ENCODE measurements at places on chromosomes 12 and 14.

- no peak for DNase-seq
Observed at GRCh38 chr14:104767634-104767918, 14.6 kb downstream of the SIVA1 start.

GRCh38 chr14:50064993-50065392, 51.4 kb downstream of the VCPKMT start:
- no peak for DNase-seq

- DNase-seq, result no peak
Observed at GRCh38 chr14:34956931-34957330, 25.9 kb upstream of the SRP54 start.

GRCh38 chr12:124174451-124175348, 120.2 kb upstream of the RFLNA start:
- no peak for DNase-seq

DNA sequence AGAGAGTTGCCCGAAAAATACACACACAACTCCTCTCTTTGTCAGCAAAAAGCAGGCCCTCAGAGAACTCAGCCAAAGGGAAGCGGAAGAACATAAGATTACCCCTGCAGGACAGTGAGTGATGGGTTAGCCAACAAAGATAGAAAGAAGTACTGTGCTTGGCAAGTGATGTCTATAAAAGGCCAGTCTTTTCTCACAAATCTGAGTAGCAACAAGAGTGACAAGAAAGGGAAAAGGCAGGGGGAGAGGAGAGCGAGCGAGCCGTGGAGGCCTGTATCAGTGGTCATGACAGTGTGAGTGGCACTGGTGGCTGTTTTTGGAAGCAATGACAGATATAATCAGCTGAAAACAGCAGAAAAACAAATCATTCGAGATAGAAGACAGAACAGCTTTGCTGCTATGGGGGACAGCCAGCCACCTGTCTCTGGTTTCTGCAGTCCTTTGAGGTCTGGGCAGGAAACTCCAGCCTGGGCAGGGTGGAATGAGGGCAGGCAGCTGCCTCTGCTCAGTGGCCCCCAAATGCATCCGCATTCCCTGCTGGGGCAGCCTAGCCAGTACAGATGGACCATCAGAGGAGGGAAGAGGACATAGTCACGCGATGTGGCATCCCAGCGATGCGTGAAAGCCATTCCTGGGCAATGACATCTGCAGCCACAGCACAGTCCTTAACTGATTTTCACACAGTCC, 74.7 kb downstream of the TRIM9 start:
- DNase-seq, result no peak

DNA sequence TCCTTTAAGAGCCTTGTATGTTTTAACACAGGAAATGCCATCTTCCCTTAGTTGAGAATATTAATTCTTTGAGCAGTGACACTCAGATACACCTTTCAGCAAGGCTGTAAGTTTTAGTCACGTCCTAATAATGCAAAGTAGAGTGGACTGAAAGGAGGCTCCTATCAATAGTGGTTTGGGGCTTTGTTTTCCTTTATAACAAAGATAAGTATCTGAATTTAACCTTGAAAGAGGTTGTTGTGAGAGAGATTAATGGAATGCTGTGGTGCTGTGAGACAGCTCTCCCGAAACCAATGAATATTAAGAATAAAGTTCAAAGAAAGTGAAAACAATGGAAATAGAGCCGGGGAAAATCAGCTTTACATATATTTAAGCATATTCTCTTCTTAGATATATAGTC, 259.6 kb downstream of the ERC1 start:
- DNase-seq, result no peak

DNA sequence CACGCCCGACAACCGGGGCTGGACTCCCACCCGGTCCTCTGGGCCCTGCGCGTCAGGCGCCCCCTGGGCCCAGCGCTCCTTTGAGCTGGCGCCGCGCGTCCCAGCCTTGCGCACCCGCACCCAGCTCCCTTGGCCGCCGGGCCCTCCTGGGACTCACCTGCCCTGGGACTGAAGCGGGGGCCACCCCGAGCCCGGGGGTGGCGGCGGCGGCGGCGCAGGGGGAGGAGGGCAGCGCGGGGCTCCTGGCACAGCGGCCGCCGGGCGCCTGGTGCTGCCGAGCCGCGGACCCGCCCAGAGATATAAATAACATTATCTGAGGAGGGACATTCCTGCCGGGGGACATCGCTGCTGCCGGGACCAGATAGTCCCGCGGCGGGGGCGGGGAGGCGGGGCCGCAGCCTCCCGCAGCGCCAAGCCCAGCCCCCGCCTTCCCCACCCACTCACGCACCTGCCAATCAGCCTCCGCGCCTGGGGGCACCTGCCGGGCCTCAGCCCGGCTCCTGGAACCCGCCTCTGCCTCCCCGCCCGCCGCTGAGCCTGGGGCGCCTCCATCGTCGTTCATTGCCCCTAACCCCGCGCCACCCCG, at the start of gene SPTB:
Gene SPTB (minus strand): TSS at position 273 of the 586 bp plus-strand sequence. CDS start 56,813 bp downstream, outside the sequence.
- DNase-seq, result no peak

GRCh38 chr12:2345902-2346301, 293.1 kb downstream of the CACNA1C start:
- no peak for DNase-seq

GRCh38 chr12:87349681-87350080, 679.5 kb downstream of the C12orf50 start:
- DNase-seq, result no peak

- no peak for DNase-seq
Observed at GRCh38 chr12:47396902-47397663, 308.7 kb downstream of the RPAP3 start.

DNA sequence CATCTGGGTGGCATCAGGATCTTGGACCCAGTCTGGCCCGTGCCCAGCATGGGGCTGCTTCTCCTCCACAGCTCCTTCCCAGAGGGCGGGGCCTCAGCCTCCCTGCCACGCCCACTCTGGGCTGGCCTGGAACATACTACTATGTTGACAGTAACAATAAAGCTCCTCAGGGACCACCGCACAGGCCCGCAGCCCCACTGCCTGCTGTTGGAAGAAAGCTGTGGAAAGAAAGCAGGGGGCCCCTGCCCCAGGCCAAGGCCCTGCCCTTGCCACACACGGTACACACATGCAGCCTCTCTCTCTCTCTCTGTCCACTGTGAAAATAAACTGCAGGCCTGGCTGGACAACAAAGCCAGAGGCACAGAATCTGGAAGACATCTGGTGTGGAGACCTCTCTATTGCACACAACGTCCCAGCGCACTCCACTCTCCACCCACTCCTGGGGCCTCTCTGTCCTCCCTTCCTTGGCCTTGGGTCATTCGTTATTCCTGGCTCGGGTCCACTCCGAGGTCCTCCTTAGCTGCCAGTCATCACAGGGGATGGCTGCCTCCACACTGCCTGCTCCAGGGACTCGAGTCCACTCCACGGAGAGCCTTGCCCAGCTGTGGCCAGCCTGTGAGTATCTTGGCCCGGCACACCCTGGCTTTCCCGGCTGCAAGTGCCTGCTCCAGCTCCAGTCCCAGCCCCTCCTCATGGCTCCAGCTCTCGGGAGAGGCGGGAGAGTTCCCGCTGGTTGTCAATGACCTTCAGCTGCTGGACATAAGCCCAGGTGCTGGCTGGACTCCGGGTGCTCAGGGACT, 11.8 kb upstream of the ENDOU start:
- DNase-seq, result no peak

DNA sequence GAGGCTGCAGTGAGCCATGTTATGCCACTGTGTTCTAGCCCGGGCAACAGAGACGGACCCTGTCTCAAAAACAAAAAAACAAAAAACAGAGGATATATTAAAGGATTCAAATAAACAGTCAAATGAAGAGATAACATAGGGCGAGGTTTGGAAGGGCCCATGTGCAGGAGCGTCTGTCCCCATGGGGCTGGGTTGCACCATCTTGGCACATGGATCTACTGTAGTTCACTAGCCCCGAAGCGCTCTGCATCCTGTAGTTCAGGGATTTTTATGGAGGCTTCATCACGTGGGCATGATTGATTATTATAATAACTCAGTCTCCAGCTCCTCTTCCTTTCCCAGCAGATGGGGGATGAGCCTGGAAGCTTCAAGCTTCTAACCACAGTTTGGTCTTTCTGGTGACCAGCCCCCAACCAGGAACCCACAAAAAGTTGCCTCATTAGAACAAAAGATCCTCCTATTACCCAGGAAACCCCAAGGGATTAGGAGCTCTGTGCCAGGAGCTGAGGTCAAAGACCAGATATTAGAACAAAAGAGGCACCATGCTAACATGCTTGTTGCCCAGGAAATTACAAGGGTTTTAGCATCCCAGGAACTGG, 59.9 kb downstream of the HCAR2 start:
- no peak for DNase-seq

DNA sequence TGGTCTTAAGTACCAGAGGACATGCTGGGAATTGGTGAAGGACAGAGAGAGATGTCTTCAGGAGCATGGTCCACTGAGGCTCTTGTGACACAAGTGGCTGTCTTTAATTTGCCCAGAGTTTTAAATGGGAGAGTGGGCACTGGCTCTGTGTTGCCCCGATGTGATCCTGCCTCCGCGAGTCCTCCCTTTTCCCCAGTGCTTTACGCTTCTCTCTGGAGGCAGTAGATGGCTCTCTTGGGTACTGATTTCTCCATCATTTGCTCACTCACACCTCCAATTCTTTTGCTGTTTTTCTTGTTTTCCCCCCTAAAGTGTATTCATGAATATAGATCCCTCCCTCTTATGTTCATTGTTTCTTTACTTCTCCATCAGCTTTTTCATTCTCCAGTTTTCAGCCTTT, 74.3 kb downstream of the EMP1 start:
- DNase-seq, result no peak

GRCh38 chr14:35248476-35248788, 43.8 kb upstream of the PSMA6 start:
- no peak for DNase-seq

- no peak for DNase-seq
Observed at GRCh38 chr14:101071493-101071906, 168.0 kb upstream of the RTL1 start.

DNA sequence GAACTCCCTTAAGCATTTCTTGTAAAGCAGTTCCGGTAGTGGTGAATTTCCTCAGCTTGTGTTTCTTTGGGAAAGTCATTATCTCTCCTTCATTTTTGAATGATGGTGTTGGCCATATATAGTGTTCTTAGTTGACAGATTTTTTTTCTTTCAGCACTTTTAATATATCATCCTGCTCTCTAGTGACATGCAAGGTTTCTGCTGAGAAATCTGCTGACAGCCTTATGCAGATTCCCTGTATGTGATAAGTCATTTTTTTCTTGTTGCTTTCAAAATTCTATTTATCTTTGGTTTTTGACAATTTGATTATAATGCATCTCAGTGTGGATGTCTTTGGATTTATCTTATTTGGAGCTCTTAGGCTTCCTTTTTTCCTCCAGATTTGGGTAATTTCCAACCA, 135.7 kb downstream of the PTPRO start:
- no peak for DNase-seq

DNA sequence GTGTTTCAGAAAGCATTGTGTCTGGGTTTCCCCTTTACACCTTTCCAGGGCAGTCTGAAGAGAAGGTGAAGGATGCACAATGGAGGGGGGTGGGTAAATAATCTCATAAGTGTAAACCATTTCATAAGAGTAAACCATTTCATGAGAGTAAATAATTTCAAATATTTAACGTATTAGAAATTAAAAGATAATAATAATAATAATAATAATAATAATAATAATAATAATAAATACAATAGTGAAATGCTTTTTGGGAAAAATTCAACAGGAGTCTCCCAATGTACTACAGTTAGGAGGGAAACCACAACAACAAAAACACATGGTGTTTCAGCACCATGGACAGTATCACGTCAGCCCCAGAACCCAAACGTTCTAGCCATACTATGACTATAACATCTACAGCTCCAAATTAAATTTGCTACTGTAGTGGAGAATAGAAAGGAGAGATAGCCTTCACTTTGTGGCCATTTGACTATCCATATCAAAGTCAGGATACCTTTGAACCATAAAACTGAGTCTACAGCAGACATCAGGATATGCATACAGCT, 691.8 kb downstream of the BCL11B start:
- DNase-seq, result peak; percentile 10

DNA sequence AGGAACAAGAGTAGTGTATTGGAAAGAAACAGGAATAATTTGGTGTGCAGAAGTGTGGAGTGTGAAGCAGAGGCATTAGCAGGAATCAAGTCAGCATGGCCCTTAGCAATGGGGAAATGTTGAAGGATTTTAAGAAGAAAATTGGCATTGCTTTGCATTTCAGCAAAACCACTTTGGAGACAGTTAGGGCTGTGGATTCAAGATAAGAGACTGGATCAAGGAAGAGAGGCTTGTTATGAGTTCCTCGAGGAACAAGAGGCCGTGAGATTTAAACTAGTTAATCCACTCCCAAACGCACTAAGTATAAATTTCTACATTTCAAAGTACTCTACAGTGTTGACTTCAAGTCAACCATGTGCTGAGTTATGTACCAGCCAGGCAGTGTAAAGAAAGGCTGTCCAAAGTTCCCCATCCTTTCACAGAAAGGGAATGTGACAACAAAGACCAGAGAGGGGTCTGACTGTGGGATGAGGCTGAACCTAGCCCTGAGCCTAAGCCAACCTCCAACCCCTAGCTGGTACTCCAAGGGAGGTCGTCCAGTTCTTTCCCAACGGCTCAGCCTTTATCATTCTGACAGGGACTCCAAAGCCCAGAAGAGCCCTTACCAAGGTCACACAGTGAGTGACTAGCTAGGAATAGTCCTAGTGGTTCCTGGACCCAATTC, 91.2 kb upstream of the BMP4 start:
- no peak for DNase-seq

DNA sequence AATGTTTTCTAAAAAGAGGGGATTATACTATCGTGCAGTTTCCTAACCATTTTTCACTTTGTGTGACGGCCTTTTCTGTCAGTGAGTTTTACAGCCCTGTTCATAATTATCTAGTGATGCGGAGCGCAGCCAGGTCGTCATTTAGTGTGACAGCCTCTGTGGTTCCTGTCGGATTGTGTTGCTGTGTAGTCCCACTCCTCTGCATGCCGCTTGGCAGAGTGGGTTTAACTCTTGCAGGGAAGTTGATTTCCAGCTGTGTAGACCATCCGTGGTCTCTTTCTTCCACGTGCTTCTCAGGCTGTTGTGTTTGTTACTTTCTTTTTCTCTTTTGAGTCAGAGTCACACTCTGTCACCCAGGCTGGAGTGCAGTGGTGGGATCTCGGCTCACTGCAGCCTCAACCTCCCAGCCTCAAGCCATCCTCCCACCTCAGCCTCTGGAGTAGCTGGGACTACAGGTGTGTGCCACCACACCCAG, 8.6 kb downstream of the RAN start:
- no peak for DNase-seq

- DNase-seq, result no peak
Observed at GRCh38 chr12:115584156-115584555, 693.3 kb downstream of the MED13L start.

- DNase-seq, result no peak
Observed at GRCh38 chr14:21227981-21228380, 41.3 kb downstream of the HNRNPC start.

- no peak for DNase-seq
Observed at GRCh38 chr14:75440733-75441477, 13.1 kb downstream of the JDP2 start.

All from SK-N-MC (cell line).